ENCODE measurements at places on chromosomes 2 and 18.

- DNase-seq: no peak
These were observed 255.7 kb downstream of the HDAC4 start for GRCh38 chr2:239145106-239145505.

- no peak for DNase-seq
These were observed 13.6 kb downstream of the MRO start for GRCh38 chr18:50806208-50806616.

DNA sequence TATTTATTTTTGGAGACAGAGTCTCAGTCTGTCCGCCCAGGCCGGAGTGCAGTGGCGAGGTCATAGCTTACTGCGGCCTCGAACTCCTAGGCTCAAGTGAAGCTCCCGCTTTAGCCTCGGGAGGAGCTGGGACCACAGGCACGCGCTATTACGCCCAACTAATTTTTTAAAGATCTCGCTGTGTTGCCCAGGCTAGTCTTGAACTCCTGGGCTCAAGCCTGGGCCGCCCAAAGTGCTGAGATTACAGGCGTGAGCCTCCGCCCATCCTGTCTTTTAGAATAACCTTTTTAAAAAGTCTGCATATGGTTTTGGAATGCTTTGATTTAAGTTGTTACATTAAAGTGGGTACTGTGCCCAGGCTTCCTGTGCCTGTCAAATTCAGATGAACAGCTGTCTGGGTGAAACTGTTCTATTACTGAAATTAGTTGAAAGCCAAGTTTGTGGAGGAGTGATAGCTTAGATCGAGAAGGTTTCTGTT lies 944 bp downstream of the RAB3GAP1 start:
- no peak for DNase-seq

DNA sequence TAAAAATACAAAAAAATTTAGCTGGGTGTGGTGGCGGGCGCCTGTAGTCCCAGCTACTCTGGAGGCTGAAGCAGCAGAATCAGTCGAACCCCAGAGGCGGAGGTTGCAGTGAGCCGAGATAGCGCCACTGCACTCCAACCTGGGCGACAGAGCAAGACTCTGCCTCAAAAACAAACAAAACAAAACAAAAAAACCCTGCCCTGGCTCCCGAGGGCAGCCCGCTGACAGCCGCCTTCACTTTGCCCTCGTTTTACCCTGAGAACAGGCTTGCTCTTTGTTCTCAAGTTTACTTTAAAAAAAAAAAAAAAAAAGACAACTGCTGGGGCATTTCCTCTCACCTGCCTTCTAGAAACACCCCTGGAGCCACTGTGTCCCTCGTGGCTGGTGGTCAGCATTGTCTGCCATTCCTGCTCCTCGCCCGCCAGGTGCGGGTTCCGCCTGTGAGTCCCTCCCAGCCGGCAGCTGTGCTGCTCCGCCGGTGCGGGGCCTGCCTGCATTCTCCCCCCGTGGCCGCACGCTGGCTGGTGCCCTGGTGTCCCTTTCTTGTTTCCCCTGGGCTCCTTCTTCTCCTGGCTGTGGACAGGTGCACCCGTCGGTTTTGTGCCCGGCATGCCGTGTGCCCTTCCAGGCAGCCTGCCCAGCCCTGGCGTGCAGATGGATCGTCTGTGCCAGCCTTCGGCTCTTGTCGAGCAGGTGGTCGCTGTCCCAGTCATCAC lies 105.7 kb downstream of the USP40 start:
- no peak for DNase-seq

- DNase-seq: no peak
These were observed 80.5 kb downstream of the BCL2L11 start for GRCh38 chr2:111201214-111201613.

DNA sequence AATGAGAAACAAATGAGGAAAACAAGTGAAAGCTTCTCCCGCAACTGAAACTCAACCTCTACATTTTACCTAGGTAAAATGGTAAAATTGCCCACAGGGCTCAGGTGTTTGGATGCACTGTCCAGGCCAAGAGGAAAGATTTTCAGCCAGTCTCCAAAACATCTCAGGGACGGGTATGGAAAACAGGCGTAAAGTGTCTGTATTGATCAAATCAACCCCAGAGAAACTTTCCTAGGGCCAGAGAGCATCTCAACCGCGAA lies 361 bp upstream of the HAT1 start:
- no peak for DNase-seq

- no peak for DNase-seq
These were observed 113.4 kb upstream of the AQP4 start for GRCh38 chr18:26978812-26979341.

DNA sequence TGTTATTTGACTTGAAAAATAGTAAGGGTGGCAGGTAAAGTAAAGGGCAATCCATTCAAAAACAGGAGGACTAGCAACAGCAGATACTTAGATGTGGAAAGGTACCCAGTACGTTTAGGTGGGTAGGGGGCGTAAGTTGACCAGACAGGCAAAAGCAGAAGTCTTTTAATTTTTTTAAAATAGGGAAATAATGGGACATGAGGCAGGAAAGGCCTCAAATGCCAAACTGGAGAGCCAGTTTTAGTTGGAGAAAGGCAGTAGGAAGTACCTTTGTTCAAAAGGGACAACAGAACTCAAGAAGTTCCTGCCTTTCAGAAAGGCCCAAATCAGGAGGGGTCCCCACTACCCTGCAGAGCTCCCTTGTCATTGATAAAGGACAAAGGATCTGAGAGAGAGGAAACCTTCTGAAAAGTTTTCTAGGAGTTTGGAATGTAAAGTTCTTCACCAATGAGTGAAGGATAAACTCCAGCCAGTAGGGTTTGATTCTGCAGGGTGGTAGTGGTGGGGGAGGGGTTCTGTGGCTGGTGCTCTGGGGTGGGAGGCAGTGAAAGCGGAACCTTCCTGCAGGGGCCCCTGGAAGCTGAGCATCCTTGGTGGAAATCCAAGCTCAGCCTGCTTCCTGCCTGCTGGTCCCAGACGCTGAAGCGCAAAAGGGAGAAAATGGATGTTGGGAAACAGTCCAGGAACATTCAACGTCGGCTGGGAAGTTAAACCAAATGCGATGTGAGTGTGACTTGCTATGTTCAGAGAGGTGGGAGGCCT lies 40.1 kb downstream of the TMEM17 start:
- no peak for DNase-seq

DNA sequence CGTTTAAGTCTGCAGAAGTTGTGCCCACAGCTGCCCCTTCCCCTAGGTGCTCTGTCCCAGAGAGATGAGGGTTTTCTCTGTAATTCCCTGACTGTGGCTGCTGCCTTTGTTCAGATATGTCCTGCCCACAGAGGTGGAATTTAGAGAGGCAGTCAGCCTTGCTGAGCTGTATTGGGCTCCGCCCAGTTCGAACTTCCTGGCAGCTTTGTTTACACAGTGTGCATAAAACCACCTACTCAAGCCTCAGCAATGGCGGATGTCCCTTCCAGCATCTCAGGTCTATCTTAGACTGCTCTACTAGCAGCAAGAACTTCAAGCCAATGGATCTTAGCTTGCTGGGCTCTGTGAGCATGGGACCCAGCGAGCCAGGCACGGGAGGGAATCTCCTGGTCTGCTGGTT lies 48.1 kb downstream of the LHCGR start:
- no peak for DNase-seq

- no peak for DNase-seq
These were observed 218.1 kb downstream of the ARHGAP15 start for GRCh38 chr2:143347271-143347695.

DNA sequence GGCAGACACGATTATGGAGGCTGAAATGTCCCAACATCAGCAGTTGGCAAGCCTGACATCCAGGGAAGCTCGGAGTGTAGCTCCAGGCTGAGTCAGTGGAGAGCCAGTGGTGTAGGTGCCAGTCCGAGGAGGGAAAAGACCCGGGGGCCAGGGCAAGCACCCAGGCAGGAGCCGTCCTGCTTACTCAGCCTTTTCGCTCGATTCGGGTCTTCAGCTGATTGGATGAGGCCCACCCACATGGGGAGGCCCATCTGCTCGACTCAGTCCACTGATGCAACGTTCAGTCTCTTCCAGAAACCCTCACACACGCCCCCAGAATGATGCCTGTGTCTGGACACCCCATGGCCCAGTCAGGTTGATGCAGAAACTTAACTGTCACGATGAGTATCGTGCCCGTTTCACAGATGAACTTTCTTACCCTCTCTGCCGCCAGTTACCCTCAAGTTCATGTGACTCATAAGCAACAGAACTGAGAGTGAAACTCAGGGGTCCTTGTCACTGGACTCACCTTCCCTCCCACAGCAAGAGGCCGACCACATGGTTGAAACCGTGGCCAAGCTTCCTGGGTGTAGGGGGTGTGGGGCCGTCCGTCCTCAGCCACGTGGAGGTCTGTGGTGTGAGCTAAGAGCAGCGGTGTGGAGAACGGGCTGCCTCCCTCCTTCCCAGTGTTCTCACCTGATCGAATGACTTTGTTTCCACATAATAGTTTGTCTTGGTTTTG lies 197.4 kb upstream of the HDAC4 start:
- no peak for DNase-seq

GRCh38 chr2:134823431-134823830 lies 15.0 kb upstream of the ACMSD start:
- no peak for DNase-seq

DNA sequence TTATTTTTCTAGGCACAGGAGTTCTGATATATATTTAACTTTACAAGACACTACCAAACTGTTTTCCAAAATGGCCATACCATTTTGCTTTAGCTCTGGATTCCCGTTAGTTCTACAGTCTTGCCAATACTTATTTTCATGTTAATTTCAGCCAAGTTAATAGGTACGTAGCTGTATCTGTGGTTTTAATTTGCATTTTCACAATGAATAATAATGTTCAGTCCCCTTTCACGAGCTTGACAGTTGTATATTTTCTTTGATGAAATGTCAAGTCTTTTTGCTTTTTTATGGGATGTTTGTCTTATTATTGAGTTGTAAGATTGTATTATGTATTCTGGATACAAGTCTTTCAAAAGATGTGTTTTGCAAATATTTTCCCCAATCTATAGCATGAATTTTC lies 50.6 kb upstream of the GALNT5 start:
- no peak for DNase-seq

GRCh38 chr2:16613539-16614011 lies 52.1 kb downstream of the CYRIA start:
- DNase-seq: no peak

GRCh38 chr2:229419158-229419557 lies 148.1 kb upstream of the PID1 start:
- DNase-seq: no peak

GRCh38 chr2:151833984-151834383 lies 5.8 kb upstream of the ARL5A start:
- no peak for DNase-seq
